ENCODE measurements at places on chromosomes 1 and 21.

- no peak for DNase-seq
These were observed 660 bp downstream of the PGBD5 start for GRCh38 chr1:230425252-230426091.

GRCh38 chr21:42527489-42528158, 14.0 kb downstream of the SLC37A1 start:
- DNase-seq, result no peak

GRCh38 chr1:229689904-229690303, 63.9 kb downstream of the URB2 start:
- no peak for DNase-seq

DNA sequence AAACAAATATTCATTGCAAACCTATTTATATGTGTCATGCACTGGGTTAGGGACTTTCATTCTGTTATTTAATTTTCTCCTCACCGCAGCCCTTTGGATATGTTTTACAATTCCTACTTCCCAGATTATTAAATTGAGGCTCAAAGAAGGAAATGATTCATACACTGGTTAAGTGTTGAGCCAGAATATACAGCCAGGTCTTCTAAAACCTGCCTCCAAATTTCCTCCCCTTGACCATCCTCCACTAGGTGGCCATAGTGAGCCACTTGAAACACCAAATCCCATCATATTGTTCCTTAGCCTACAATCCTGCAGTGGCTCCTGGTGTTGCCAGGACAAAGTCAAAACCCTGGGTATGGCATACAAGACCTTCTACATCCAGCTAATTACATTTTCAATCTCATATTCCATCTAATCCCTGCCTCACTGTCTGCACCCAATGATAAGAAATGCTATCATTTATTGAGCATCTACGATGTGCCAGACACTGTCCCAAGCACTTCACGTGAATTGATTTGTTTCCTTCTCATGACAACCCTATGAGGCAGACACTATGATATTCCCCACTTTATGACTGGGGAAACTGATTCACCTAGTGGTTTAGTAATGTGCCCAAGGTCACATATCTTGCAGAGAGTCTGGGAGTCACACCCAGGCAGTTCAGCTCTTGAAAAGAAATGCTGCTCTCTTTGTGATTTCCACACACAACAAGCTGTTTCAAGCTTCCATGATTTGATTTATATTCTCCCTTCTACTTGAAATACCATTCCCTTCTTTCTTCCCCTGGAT, 23.6 kb upstream of the KIRREL1 start:
- DNase-seq, result peak; percentile 87

DNA sequence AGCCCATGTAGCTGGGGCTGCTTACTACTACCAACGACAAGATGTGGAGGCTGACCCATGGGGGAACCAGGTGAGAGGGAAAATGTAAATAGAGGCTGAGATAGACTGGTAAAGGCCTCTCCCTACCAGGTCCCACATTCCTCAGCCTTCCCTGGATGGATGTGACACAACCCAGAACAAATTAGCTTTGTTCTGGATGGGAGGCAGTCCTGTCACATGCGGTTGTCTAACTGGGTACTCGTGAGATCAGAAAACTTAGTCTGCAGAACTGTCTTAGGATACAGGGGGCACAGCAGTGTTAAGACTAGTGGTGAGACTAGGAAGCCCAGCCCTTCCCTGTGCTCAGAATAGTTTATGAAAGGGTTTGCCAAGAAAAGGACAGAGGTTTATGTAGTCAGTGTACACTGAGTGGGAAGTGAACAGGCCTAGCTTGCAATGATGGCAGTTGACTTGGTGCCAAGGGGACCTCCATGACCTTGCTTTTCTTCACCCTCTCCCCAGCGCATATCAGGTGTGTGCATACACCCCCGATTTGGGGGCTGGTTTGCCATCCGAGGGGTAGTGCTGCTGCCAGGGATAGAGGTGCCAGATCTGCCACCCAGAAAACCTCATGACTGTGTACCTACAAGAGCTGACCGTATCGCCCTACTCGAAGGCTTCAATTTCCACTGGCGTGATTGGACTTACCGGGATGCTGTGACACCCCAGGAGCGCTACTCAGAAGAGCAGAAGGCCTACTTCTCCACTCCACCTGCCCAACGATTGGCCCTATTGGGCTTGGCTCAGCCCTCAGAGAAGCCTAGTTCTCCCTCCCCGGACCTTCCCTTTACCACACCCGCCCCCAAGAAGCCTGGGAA, 8.4 kb downstream of the MMACHC start:
- peak; percentile 29 for DNase-seq

DNA sequence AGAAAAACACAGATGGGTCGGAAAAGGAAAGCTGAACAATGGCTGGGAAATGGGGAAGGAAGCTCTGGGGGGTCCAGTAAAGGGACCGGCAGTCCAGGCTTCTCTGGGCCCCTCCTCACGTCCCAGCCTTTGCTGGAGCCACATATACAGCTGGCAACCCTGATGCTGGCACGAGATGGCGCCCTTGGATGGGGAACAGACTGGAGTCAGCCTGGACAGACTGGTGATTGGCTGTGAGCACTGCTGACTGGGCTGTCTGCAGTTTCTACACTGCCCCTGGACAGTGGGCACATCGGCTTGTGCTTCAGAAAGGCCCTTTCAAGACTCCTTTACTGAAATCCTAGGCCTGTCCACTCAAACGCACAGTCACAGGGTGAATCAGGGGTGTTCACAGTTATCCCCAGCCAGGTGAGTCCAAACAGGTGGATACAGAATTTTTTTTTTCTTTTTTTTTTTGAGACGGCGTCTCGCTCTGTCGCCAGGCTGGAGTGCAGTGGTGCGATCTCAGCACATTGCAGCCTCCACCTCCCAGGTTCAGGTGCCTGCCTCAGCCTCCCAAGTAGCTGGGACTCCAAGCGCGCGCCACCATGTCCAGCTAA, 31.1 kb upstream of the ZBTB40 start:
- DNase-seq, result peak; percentile 85

GRCh38 chr1:212030936-212031528, 4.3 kb downstream of the INTS7 start:
- DNase-seq, result peak; percentile 89

- no peak for DNase-seq
These were observed 55.5 kb downstream of the TRIM11 start for GRCh38 chr1:228350831-228351781.

GRCh38 chr1:176110203-176110602, 96.9 kb downstream of the COP1 start:
- peak; percentile 63 for DNase-seq

GRCh38 chr1:152185544-152186391, 26.7 kb upstream of the RPTN start:
- peak; percentile 81 for DNase-seq

GRCh38 chr1:98796049-98796448, 134.5 kb downstream of the SNX7 start:
- no peak for DNase-seq

- no peak for DNase-seq
These were observed 86.7 kb downstream of the C1orf94 start for GRCh38 chr1:34263406-34263805.

DNA sequence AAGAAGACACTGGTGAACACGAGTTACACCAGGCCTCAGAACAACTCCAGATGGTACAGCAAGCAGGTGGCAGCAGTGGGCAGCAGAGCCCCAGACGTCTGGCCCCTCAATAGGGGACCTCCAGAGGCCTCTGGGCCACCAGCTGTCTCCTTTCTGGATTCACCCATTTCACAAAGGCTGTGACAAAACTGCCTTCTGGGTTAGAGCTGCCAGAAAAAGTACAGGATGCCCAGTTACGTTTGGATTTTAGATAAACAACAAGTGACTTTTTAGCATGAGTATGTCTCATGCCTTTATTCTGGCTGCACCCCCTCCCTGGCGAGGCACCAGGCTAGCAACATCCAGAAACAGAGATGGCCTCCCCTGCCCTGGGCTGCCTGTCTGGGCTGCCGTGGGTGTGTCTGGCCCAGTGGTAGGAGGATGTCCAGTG, 30.1 kb downstream of the ITPKB start:
- peak; percentile 18 for DNase-seq

DNA sequence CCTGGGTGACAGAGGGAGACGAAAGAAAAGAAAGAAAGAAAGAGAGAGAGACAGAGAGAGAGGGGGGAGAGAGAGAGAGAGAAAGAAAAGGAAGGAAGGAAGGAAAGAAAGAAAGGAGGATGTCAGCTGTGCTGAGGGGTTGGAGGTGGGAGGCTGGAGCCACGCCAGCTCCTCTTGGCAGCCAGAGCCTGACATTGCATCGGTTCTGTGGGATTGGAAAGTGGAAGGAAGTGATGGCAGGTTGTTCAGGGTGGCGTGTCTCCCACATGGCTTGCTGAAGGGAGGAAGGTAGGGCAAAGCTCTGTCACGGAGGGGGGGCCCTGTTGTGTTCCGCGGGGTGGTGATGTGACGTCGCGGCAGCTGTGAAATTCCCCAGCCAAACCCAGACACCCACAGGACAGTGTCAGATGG, 30.7 kb downstream of the EIF2D start:
- DNase-seq, result no peak

Data from EH (cell line).